NCI-H1436 treated with DMSO at 0.1 percent for 48 hours (cell line): ENCODE measurements at places on chromosomes 1 and 21.

- no peak for DNase-seq
Measured at GRCh38 chr1:8545078-8545477, 227.2 kb downstream of the SLC45A1 start.

DNA sequence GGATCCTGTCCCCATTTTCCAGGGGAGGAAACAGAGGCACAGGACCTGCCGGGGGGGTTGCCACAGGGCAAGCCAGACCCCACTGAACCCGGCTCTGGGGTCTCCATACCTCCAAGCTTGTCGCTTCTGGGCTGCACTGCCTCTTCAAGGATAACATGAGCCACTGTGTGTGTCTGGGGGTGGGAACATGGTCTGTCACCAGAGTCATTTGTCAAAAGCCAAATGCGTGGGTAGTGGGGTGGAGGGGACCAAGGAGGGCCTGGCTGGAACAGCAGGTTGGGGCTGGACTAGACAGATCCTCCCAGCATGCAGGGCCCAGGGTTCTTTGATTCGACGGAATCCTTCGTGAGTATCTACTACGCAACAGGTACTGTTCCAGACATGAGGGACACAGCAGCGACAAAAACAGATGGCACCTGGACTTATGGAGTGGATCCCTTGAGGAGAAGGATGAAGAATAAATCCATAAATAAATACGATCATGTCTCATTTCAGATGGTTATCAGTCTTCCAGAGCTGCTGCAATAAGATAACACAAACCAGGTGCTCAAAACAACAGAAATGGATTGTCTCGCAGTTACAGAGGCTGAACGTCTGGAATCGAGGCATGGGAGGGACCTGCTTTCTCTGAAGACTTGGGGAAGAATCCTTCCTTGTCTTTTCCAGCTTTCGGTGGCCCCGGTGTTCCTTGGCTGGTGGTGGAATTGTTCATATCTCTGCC is 28.7 kb downstream of the C1QB start:
- DNase-seq: no peak

- DNase-seq: no peak
Measured at GRCh38 chr1:228905701-228906101, 170.4 kb downstream of the RHOU start.

- no peak for DNase-seq
Measured at GRCh38 chr1:218299416-218299815, 14.3 kb downstream of the RRP15 start.

DNA sequence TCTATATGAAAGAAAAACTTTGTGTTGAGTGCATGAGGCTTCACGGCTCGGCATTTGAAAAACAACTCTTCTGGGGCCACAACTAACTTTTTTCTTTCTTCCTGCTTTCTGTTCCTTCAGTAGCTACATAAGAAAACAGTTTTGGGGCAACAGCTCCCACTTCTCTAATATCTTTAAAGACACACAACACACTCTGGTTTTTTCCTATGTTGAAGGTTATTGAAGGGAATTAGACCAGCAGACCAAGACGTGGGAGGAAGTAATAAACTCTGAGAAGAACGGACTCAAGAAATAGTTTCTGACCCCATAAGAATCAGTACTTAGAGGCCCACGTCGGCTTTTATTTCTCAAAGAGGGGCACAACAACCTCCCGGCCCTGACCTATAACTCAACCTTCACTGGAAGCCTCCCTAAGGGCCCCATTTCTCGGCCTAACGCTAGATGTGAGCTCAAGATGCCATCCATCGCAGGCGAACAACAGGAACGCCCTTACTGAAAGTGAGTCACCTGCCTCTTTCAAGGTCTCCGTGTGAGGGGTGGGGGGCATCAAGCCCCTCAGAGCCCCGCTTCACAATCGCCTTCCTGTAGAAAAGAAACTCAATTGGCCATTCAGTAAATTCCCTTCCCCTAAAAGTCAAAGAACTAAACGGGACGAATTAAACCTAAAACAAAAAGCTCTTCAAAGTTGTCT is 844 bp downstream of the ZMYM6 start:
- DNase-seq: no peak

- no peak for DNase-seq
Measured at GRCh38 chr1:66489151-66489550, 44.8 kb upstream of the SGIP1 start.

DNA sequence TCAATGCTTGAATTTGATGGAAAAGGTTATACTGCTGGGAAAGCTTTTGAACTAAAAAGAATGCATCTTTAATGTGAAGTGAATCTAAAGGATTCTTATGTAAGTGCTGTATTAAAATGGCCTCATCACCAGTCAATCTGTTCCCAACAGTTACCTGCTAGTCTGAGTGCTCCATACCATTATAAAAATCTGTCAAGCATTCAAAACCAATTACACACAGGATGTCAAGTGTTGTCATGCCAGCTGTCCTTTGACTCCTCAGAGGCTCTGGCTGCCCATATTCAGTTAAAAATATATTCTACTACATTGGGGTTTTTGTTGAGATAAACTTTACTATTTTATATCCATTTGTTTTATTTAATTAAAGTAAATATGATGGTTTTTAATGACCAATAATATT is 1587.7 kb downstream of the AMY1C start:
- no peak for DNase-seq

DNA sequence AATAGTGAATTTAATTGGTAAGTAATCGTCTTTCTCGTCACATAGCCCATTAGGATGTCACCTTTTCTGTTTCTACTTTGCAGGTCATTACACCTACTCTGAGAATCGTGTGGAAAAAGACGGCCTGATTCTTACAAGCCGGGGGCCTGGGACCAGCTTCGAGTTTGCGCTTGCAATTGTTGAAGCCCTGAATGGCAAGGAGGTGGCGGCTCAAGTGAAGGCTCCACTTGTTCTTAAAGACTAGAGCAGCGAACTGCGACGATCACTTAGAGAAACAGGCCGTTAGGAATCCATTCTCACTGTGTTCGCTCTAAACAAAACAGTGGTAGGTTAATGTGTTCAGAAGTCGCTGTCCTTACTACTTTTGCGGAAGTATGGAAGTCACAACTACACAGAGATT is 23.3 kb downstream of the PARK7 start:
- DNase-seq: no peak

DNA sequence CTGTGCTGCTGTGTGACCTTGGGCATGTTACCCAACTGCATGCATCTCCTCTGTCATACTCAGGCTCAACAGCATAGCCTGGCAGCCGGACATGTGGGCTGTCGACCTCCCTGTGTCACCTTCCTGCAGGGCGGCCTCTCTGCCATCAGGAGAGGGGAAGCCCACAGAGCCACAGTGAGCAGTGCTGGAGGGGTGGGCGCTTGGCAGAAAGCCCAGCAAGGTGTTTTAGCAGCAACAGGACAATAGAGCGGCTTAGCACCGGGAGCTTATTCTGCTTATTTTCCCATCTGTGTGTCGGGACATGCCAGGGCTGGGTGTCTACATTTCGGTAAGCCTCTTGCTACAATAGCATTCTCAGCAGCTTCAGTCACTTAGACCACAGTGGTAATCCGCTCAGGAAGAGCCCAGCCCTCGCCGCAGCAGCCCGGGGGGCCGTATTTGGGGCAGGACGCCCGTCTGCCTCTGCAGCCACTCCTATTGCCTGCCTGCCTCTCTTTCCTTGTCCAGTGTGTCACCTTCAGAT is 22.8 kb upstream of the CDK18 start:
- DNase-seq: no peak

DNA sequence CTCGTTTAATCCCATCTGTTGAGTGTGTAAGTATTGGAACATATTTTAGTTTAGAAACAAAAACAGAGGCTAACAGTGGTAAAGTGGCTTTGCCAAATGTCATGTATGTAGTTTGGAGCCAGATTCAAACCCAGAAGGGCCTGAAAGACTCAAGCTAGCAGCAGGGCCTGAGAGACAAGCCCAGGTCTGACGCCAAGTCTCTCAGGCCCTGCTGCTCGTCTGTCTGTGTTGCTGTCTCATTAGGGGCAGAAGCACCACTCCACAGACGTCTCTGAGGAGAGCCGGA is 8.3 kb downstream of the CITED4 start:
- DNase-seq: no peak

GRCh38 chr1:26349188-26349876 is 4.6 kb downstream of the CRYBG2 start:
- DNase-seq: no peak

GRCh38 chr1:235923466-235924021 is 56.8 kb upstream of the LYST start:
- DNase-seq: peak; percentile 71

- DNase-seq: no peak
Measured at GRCh38 chr1:166069390-166069789, 97.4 kb downstream of the FAM78B start.

- no peak for DNase-seq
Measured at GRCh38 chr1:153903841-153904455, 18.8 kb downstream of the GATAD2B start.

DNA sequence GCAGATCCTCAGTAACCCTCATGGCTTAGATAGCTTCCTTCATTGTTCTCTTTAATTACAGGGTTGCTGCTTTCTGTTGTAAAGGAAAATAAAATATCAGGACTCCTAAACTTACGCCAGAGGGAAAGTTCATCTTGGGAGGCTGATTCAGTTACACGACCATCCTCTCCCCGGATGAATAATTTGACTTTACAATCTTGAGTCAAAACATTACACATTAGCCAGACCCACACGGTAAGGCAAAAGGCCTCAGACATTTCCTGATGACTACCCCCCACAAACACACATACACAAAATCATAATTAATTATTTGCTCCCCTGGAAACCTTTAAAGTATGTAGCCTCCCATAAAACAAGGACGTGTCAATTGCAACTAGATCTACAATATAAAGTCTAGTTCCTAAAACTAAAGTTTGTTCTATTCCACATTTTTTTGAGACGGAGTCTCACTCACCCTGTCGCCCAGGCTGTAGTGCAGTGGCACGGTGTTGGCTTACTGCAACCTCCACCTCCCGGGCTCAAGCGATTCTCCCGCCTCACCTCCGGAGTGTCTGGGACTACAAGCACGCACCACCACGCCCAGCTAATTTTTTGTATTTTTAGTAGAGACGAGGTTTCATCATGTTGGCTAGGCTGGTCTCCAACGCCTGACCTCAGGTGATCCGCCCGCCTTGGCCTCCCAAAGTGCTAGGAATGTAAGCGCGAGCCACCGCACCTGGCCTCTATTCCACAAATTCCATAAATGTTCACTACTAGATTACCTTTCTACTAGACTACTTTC is 830 bp upstream of the PRDX1 start:
- DNase-seq: no peak

DNA sequence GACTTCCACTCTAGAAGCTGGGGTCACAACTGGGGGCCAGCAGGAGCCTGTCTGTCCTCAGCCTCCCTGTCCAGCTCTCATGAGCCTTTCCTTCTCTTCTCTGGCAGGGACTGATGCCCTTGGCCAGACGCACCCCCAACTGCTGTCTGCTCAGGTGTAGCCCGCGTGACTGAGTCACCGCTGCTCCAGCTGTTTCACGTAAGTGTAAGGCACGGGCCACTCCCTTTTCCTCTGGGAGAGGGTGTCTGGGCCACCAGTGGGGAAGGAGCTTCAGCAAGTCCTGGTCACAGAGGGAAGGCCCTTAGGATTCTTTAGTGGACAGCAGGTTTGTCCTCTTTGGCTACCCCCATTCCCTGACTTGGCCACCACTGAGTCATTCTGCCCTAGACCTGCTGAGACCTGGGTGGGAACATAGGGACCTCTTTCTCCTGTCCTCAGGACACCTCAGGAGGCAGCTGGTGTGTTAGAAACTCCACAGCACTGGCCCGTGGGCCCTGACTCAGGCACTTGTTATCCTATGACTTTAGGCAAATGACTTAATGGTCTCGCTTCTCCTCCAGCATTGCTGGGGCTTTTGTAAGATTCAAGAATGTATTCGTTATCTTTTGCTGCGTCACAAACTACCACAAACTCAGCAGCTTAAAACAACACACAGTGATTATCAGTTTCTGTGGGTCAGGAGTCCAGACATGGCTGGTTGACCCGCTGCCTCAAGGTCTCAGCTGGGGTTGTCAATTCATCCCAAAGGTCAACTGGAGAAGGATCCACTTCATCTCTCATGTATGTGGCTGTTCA is 64.8 kb downstream of the FAM163A start:
- DNase-seq: no peak

- DNase-seq: no peak
Measured at GRCh38 chr1:112239683-112240330, 156.2 kb upstream of the CTTNBP2NL start.

DNA sequence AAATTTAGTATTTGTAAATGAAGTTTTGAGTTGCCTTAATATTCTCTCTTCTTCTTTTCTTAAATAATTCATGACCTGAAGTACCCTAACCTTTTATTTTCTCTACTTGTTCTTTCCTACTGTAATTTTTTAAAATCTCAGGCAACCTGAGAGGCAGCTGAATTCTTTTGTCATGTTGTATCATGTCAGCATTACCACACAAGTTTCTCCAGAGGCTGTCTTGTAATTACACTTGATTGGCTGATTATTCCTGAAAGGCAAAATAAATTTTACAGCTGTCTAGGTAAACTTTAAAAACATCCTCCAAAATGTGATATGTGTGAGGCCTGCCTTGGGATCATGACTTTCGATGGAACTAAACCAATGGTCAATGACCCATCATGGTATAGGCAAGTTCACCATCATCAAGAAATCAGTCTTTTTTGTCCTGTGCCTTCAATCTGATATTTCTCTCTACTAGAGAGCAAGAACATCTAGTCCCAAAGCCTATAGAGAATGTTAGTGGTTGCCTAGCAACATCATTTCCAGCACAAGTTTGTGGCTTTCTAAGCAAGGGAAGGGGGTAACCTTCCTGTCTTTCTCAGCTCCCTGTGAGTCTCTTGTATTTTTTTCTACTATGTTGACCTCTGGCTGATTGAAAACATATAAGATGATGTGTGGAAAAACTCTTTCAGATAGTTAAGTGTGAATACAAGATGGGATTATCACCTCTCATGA is 115.5 kb downstream of the GABPA start:
- no peak for DNase-seq

DNA sequence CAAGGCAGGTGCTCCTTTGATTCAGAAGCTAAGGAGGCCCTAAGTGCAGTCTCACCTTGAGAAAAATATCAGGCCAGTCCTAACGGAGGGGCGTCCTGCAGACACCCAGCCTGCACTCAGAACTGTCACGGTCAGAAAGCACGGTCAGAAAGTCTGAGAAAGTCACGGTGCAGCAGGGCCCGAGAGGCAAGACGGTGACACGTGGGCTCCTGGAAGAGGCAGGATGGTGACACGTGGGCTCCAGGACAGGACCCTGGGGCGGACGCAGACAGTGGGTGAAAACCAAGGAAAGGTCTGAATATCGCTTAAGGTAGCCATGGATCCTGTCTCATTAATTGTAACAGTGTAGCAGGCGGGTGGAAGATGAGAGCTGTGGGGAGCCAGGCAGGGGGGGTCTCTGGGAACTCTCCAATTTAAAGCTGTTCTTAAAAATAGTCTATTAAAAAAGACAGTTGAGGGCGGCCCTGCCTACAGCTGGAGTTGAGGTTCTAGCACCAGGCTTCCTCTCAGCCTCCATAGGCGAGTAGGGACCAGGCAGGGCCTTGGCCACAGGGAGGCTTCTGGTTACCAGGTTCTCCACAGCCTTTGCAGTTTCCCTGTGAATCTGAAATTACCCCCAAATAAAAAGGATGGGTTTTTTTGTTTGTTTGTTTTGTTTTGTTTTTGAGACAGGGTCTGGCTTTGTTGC is 65.2 kb downstream of the FAAP20 start:
- DNase-seq: no peak

- no peak for DNase-seq
Measured at GRCh38 chr1:27928216-27928954, 6.4 kb upstream of the SMPDL3B start.

GRCh38 chr21:27202301-27202700 is 235.4 kb upstream of the ADAMTS5 start:
- DNase-seq: no peak

GRCh38 chr1:150575518-150576366 is 3.7 kb downstream of the MCL1 start:
- DNase-seq: no peak

GRCh38 chr1:182740120-182740519 is 49.5 kb upstream of the NPL start:
- no peak for DNase-seq
